Forelimb muscle (tissue), 1 donor: ENCODE measurements at places on chromosomes 11 and 22. TPM values are rescaled to one million over a fixed set of nuclear protein-coding genes. Genes with fewer than 3 reads are reported as not detected.

DNA sequence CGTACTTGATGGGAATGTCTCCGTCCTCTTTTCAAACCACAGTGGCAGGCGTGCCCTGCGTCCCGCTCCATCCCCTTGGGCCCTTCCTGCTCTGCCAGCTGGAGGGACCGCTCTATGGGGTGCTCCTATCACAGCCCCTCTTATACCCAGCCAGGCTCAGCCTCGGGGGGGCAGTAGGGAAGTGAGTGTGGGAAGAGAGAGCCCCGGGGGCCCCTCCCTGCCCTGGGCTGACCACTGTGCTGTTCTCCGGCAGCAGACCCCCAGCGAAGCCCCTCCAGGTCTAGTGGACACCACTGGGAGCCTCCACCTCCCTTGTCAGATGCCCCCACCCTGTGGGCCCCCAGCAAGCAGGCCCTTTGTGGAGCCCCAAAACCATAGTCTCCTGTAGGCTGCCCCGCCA, 572.5 kb downstream of the BRD1 start:
- DNase-seq, result no peak

- no peak for DNase-seq
These were observed 54.8 kb upstream of the SPON1 start for GRCh38 chr11:13907678-13908077.

DNA sequence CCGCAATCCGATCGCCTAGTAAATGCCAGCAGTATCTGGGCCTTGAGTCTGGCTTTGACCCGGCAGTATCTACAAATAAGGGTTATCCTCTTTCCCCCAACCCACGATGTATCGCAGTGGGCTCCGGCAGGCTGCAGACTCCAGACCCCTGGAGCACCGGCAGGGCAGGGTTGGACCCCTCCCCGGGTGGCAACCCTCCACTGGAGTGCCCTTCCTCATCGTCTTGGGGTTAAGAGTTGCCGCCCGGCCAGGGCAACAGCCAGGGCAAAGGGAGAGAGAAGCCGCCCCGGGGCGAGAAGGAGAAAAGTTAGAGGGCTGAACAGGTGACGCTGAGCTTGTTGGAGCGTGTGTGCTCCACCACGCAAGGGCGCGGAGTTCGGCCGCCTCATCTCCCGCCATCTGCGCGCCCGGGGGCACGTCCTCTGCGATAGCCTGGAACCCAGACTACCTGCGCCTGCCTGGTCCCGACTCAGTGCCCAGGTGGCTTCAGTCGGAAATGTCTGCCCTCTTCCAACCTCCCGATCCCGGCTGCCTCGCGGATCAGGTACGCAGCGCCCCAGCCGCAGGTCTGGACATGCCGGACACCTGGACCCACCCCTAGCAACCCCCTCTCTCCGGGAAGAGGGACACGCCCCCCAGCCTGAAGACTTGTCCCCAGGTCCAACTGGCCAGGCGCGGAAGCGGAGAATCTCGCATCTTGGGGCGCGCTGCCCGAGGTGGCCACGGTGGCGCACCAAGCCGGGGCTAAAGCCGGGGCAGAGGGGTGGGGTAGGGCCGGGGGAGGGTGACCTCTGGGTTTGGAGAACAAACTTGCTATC, 1.2 kb downstream of the DSCAML1 start:
- DNase-seq, result no peak

DNA sequence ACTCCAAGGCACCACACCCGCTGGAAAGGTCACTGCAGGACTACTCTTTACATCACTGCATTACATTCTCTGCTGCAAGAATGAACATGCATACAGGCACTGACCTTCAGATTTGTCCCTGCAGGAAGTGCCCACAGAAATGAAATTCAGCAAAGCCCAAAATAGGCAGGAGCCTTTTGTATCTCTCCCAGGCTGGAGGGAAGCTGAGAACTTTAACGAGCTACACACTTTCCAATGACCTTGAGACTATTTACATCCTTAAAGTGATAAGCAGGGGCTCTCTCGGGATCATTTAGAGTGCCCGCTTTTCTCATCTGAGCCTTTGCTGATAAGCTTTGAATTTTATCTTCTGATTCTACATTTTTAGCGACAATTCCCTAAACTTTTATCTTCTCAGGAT, 12.5 kb downstream of the FEZ1 start:
- DNase-seq, result no peak

SHANK2 gene
- polyA plus RNA-seq, result 1.3 TPM

TCN1 gene
- 0.23 TPM for polyA plus RNA-seq
